MV-4-11 (cell line): ENCODE measurements at places on chromosomes 3 and 15.

DNA sequence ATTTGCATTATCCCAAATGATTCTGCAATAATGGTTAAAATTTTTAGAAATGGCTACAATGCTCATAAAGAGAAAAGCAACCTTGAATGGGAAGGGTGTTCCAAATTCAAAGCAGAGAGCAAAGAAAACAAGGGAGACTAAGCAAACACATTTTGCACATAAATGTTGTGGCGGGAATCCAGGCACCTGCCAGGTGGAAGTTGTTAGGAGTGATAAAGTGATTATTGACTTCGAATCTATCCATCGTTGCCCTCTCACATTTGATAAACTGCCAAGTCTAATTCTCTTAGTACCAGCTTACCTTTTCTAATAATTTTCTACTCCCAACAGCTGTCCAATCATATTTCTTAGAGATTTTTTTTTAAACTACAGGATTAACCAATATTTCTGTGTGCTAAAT, 244.5 kb downstream of the CACNA2D3 start:
- no peak for DNase-seq

GRCh38 chr3:88000853-88001252, 58.0 kb downstream of the CGGBP1 start:
- DNase-seq: no peak

- no peak for DNase-seq
Measured at GRCh38 chr3:89159605-89160004, 52.2 kb downstream of the EPHA3 start.

DNA sequence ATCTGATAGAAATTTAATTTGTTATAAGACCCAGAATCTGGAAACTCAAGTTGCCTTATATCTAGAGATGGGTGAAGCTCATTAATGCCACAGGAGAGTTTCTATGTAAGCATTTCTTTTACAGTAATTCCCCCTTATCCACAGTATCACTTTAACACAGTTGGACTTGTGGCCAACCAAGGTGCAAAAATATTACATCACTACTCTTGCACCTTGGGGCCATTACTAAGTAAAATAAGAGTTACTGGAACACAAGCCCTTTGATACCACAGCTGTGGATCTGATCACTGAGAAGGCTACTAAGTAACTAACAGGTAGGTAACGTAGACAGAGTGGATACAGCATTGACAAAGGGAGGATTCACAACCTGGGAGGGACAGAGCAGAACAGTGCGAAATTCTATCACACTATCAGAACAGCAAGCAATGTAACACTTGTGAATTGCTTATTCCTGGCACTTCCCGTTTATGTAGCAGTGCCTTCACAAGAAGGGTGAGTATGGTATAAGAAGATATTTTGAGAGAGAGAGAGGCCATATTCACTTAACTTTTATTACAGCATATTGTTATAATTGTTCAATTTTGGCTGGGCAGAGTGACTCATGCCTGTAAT, 33.9 kb upstream of the TOPBP1 start:
- no peak for DNase-seq

- no peak for DNase-seq
Measured at GRCh38 chr3:184143327-184143726, 8.2 kb downstream of the EIF2B5 start.

DNA sequence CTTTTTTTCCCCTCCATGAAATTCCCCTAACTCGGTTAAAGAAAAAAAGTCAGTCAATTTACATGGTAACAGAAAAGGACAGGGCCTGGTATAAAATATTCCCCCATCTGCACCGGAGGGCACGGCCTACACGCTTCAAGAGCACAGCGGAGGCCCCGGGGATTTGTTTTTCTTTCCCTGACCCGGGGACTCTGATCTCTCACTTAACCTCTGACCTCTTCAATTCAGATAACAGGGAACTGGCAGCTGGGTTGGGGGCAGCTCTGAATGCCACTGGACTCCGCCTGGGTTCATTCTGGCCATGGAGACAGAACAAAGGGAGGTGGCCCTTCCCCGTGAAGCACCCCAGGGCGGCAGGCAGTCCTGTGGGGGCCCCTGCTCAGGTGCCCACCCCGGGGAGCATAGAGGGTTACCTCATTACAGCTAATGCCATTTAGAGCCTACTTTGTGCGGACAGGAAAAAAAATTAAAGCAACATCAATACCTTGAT, 257.5 kb downstream of the SHQ1 start:
- no peak for DNase-seq

DNA sequence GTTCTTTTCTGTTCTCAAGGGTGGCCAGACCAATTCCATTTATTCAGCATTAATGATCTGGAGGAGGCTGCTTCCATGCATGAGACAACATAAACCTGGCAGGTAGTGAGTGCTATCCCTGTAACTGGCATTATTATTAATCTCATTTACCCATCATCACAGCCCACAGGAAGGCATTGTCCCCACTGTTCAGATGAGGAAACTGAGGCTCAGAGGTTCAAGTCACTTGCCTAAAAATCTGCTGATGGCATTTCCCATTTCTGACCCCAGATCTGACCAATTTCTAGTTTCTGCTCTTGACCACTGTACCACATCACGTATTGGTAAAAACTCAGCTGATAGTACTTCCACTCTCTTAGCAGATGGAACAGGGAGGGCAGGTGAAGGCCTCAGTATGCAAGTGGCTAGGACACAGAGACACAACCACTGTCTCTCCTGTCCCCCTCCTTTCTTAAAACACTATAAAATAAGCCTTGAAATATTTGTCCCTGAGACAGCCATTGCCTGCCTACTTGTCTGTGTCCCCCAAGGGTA, 36.1 kb downstream of the TRANK1 start:
- no peak for DNase-seq
